Activated CD4-positive, CD25-positive, alpha-beta regulatory T cell treated with anti-CD3 and anti-CD28 coated beads, Interleukin-2, amount 50 U/mL, for 16 hours (primary cell): ENCODE measurements at places on chromosomes 7 and 10.

- DNase-seq = no peak
These were observed 621.4 kb downstream of the PHTF2 start for GRCh38 chr7:78420001-78420400.

DNA sequence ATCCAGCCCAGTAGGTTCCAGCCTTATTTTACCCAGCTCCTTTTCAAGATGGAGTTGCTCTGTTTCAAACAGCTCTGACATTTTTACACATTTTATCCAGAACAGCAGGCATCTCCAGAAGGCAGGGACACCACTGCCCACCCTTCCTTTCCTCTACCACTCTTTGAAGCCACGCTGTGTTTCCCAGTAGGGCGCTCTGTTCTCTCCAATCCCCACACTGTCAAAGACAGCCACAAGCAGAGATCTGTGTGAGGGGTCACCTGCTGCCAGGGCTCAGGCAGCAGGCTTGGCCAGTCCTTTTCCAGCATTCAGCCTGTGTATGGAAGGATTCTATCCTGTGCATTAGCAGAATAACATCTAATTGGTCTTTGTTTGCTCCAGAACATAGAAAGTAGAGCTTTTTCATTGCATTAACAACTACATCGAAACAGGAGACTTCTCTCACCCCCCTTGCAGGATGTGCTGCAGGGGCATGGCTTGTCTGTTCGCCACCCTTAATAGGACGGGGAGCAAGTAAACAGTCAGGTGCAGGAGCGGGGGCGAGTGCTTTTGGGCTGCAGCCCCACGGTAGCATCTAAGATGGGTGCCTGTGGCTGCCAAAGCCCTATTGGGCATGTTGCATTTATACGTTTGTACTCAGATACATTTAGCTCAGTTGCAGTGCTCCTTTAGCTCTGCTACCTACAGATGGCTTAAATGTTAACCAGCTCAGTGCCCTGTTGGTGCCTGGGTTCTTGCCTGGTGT is 326.1 kb downstream of the GALNT17 start:
- DNase-seq = no peak

GRCh38 chr7:107594961-107595737 is 15.1 kb downstream of the BCAP29 start:
- DNase-seq = no peak

DNA sequence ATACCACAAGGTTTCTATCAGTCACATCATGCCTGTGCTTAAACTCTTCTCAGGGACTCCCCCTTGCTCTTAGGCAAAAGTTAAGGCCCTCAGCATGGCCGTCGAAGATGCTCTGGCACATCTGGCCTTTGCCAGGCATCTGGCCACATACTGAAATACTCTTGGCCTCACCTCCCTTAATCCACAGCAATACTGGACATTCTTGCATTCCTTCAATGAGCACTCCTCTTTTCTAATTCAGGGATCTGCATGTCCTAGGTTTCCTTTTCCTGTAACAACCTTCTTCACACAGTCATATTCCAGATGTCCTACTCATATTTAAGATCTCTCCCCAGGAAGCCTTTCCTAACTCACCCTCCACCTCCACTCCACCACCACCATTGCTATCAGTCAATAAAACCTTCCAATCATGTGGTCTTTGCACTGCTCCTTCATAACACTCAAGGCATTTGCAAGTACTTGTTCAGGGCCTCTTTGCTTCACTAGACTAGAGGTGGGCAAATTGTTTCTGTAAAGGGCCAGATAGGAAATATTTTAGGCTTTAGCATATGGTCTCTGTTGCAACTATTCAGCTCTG is 216.6 kb downstream of the KCNMA1 start:
- DNase-seq = no peak

- no peak for DNase-seq
These were observed 2.4 kb downstream of the ABCC2 start for GRCh38 chr10:99784727-99785441.

- DNase-seq = peak; percentile 38
These were observed 338.2 kb upstream of the PRKCQ start for GRCh38 chr10:6918305-6918704.

DNA sequence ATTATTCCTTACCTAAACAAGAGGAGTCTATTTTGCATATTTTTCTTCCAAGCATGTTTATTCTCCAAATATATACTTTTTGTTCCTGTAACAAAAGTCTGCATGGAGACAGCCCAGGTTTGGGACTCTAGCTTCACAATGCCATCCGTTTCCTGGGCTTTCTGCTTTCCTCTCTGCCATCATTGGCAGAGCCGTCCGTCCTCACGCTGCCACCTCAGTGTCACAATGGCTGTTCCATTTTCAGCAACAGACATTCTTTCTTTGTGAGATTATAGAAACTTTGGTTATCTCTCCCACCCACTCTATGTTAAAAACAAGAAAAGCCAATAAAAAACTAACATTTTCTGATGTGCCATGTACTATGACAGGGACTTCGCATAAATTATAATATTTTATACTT is 825.2 kb downstream of the REEP3 start:
- DNase-seq = no peak

DNA sequence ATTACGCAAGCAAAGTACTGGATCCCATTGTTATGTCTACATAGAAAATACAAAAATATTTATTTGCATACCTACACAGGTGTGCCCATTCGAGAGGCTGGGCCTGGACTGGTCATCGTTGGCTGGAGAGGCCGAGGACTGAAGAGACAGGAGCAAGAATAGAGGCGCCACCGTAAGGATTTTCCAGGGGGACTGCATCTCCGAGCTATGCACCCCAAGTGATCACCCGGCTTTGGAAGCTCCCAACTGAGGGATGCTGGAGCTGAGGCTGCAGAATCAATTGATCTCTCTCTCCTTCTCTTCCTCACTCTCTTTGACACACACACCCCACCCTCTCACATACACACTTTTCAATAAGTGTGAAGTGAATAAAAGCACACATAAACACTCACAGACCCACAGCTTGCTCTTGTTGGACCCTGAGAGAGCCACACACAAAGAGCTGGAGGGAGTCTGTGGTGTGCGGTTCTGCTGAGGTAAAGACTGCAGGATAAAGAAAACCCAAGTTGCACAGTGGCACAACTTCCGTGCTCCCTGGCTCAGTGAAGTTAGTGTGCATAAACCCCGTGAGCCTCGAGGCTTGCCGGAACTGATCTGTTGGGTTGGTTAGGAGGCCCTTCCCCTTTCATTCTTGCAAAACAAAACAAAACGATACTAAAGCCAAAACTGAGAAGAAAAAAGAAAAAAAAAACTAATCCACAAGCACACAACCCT is at the start of gene AOAH:
AOAH (minus strand) TSS at position 544 of the 714 bp plus-strand sequence; CDS start at position 198, 346 bp downstream.
- DNase-seq = peak; percentile 26
